Vagina (tissue), 2 donors: ENCODE measurements at places on chromosomes 7 and 10. TPM values are rescaled to one million over a fixed set of nuclear protein-coding genes. Genes with fewer than 3 reads are reported as not detected.
A peak's percentile ranks its signal among the peaks of the same experiment; 100 is the strongest.

DNA sequence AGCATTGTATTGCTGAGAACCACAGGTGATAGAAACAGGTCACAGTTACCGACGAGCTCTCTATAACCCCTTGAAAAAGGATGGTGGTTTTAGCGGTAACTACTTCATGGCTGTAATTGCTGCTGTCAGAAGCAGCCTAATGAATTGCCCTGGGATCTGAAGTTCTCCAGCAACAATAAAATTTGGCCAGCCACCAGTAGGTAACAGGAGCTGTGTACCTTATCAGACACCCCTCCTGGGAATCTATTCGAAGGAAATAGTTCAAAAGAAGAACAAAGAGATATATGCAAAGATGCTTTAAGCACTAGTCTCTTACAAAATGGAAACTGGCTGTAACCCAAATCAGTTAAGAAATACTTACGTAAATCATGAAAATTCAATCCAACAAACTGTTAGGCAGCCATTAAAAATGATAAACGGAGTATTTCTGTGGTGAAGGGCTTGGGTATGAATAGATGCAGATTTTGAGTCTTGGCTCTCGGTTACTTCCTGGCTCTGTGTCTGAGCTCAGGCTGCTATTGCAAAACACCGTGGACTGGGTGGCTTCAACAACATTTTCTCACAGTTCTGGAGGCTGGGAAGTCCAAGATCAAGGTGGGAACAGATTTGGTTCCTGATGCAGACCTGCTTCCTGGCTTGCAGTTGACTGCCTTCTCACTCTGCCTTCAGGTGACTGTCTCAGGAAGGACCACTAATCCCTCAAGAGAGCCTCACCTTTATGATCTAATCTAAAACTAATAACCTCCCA, 1.6 kb downstream of the MSRB2 start:
- H3K27ac ChIP-seq: peak overlapping the region; percentile 95
- peak overlapping the region; percentile 92 for H3K4me3 ChIP-seq
- H3K27me3 ChIP-seq: no peaks in the 10 kb centered on the region
- no peaks in the 10 kb centered on the region for H3K36me3 ChIP-seq
- H3K4me1 ChIP-seq: peaks cover 24% of the 10 kb centered on the region

- no peak for DNase-seq
- H3K4me3 ChIP-seq: no peak overlapping the region
- no peaks in the 10 kb centered on the region for H3K36me3 ChIP-seq
- H3K27me3 ChIP-seq: no peaks in the 10 kb centered on the region
- H3K27ac ChIP-seq: no peak overlapping the region
Observed at GRCh38 chr10:58152673-58153263, 114.9 kb downstream of the IPMK start.

- no peak overlapping the region for H3K4me3 ChIP-seq
- no peaks in the 10 kb centered on the region for H3K27me3 ChIP-seq
- DNase-seq: no peak
Observed at GRCh38 chr7:106269254-106269961, 15.4 kb downstream of the NAMPT start.

- H3K4me3 ChIP-seq: no peak overlapping the region
- H3K27me3 ChIP-seq: no peaks in the 10 kb centered on the region
Observed at GRCh38 chr10:49191349-49191748, 3.2 kb upstream of the TMEM273 start.

- no peaks in the 10 kb centered on the region for H3K36me3 ChIP-seq
- no peak overlapping the region for H3K27ac ChIP-seq
- peaks cover 4% of the 10 kb centered on the region for H3K4me1 ChIP-seq
- DNase-seq: no peak
- H3K4me3 ChIP-seq: no peak overlapping the region
Observed at GRCh38 chr7:12207046-12207445, 4.0 kb upstream of the TMEM106B start.

DNA sequence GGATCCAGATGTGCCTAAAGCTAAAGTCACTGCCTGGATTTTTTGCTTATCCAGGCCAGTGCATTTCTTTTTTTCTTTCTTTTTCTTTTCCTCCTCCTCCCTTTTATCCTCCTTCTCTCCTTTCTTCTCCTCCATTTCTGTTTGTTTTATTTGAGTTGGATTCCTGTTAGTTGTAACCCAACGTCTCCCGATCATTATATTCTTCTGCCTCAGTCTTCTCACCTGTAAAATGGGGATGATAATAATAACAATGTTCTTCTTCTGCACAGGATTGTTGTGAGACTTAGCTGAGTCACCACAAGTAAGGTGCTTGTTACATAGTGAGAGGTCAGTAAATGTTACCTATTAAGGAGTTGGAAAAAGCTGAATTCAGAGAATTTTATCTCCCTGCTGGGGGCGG, 13.7 kb upstream of the FFAR4 start:
- no peaks in the 10 kb centered on the region for H3K27me3 ChIP-seq
- H3K4me3 ChIP-seq: no peak overlapping the region
- no peaks in the 10 kb centered on the region for H3K36me3 ChIP-seq
- H3K27ac ChIP-seq: no peak overlapping the region
- no peak for DNase-seq

GRCh38 chr7:21407796-21408480, 19.9 kb upstream of the SP4 start:
- no peaks in the 10 kb centered on the region for H3K36me3 ChIP-seq
- H3K4me1 ChIP-seq: no peaks in the 10 kb centered on the region
- no peak overlapping the region for H3K4me3 ChIP-seq
- no peaks in the 10 kb centered on the region for H3K27me3 ChIP-seq

DNA sequence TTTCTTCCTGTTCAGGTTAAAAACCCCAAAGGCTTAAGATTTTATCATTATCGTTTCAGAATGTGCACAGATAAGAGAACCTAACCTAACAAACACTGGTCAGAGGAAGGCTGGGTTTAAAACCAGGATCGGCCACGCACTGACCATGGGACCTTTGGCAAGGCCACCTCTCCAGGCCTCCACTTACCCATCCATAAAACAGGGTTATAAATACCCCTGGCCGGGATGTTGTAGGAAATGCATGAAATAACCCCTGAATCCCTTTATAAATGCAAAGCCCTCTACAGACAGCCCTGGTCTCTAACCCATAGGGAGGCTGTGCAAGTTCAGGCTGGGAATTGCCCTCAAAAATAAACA, 418 bp downstream of the DEPP1 start:
- peak overlapping the region; percentile 54 for H3K4me3 ChIP-seq
- H3K27me3 ChIP-seq: no peaks in the 10 kb centered on the region
- DNase-seq: no peak
- peak overlapping the region; percentile 95 for H3K27ac ChIP-seq
- no peaks in the 10 kb centered on the region for H3K36me3 ChIP-seq
- peaks cover 77% of the 10 kb centered on the region for H3K4me1 ChIP-seq

GRCh38 chr7:120859459-120859858, 1.5 kb upstream of the TSPAN12 start:
- H3K27me3 ChIP-seq: no peaks in the 10 kb centered on the region
- DNase-seq: no peak
- no peak overlapping the region for H3K4me3 ChIP-seq
- H3K27ac ChIP-seq: no peak overlapping the region
- no peaks in the 10 kb centered on the region for H3K36me3 ChIP-seq

DNA sequence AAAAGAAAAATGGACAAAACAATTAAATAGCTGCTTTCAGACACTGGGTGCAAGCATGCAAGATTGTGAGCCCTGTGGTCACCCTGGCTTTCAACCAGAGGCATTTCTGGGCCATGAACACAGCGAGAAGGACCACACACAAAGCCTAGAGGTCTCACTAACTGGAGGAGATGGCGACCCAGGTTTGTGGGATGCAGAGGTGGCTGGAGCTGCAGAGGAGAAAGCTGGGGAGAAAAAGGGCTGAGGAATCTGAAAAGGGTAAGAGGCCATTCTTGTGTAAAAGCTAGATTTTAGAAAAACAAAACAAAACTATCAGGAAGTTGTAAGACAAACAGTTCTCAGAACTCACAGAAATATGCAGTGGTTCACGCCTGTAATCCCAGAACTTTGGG, 30.1 kb upstream of the PTPRN2 start:
- no peak for DNase-seq
- no peaks in the 10 kb centered on the region for H3K36me3 ChIP-seq
- H3K27me3 ChIP-seq: no peaks in the 10 kb centered on the region
- no peaks in the 10 kb centered on the region for H3K4me1 ChIP-seq
- no peak overlapping the region for H3K27ac ChIP-seq
- H3K4me3 ChIP-seq: no peak overlapping the region

GRCh38 chr10:113020838-113021237, 70.8 kb downstream of the TCF7L2 start:
- no peak overlapping the region for H3K4me3 ChIP-seq
- no peak for DNase-seq
- H3K36me3 ChIP-seq: no peaks in the 10 kb centered on the region
- H3K27me3 ChIP-seq: no peaks in the 10 kb centered on the region

DNA sequence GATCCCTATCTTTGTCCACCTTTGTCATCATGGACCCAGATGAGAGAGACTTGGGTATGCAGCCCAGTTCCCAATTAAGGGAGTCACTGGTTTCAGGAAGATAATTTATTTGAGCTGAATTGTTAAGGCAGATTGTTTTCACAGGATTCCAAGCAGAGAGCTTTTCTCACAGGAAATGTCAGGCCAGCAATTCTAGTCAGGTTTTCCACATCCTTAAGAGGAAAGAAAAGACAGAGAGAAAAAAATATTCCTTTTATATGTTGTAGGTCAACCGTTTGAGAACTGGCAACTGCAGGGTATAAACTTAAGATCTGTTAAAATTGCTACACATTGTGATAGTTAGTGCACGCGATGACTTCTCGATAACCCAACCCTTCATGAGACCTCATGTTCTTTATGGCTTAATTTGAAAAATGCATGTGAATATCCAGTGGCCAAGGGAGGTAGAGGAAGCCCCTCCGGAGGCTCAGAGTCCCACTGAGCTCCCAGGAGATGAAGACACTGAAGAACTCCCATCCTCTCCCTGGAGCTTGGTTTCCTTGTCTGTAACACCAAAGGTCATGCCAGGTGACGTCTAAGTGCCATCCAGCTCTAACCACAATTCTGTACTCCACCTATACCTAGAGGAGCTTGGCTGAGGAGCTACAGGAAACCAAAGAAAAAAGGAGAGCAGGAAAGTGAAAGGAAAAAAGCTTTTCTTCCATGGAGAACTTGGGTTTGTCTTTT, 45.6 kb downstream of the MINDY4 start:
- peaks cover 36% of the 10 kb centered on the region for H3K4me1 ChIP-seq
- H3K27me3 ChIP-seq: no peaks in the 10 kb centered on the region
- no peaks in the 10 kb centered on the region for H3K36me3 ChIP-seq
- peak overlapping the region; percentile 79 for H3K27ac ChIP-seq
- DNase-seq: no peak

DNA sequence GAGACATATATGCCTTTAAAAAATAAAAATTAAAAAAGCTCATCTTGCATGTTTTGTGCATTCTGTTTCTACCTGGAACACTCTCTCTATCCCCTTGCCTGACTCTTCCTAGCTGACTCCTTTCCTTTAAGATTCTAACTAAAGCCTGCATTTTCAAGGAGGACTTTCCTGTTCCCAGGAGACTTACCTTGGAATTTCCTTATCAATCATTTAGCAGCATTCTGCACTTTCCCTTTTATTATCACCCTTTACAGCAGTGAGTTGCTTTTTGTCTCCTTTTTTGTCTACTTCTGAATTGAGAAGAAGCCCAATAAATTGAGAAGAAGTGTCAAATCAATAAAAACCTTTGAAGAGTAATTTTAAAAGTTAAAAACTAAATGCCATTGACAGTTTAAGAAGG, 142.2 kb upstream of the TMEM196 start:
- DNase-seq: no peak
- H3K27ac ChIP-seq: no peak overlapping the region
- H3K4me1 ChIP-seq: no peaks in the 10 kb centered on the region
- H3K27me3 ChIP-seq: no peaks in the 10 kb centered on the region

DNA sequence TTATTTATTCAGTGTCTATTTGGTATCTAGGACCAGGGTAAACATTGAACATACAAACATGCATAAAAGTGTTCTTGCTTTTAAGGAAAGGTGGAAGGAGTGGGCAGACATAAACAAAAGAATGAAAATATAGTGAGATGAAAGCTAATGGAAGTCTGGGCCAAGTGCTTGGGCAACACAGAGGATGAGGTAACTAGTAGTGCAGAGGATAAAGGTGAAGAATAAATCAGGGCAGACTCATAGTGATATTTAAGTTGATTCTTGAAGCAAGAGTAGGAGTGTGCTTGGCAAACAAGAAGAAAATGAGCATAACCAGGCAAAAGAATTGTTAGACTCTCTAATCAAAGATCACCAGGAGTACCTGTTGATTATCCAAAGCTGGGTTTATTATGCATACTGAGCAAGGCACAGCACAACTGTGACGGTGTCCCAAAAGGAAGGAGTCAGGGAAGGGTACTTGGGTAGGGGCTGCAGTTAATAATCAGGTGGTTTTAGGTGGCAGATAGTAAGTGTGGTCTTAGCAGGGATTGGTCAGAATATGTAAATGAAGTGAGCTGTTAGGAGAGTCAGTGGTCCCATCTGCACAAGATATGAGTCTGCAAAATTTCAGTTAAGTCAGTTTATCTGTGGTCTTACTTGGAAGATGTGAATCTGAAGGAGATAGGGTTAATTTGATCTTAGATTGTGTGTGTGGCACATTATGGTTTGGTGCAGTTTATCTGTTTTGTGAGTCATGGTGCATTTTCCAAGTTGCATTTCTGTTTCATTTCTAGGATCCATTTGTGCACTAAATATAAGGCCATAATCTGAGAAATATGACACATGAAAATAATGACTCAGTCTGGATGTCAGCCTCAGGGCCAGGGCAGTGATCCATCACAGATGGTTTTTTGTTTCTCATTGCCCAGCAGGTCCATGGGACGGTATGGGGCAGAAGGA, 30.6 kb upstream of the TAX1BP1 start:
- no peak overlapping the region for H3K27ac ChIP-seq
- H3K36me3 ChIP-seq: no peaks in the 10 kb centered on the region
- DNase-seq: no peak
- no peaks in the 10 kb centered on the region for H3K27me3 ChIP-seq

DNA sequence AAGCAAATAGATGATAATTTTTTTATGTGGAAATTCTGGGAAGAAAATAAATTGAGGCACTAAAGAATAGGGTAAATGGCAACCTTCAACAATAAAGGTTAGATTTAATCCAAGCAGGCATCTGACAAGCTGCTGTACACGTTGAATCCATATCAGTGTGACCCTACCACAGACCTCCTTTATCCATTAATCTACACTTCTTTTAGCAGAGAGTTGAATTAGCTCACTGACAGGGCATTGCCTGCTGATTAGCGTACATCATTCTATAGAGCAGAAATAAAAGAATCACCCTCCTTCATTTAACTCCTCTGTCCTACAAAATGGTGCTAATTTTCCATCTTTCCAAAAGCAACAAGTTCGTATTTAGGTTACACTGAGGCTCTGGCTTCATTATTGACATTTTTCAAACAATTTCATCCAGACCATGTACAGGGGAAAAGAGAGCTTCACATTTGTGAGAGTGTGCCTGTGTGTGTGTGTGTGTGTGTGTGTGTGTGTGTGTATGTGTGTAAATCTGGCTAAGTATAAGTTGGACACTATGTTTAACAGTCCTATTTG, 356.0 kb downstream of the TFEC start:
- H3K27me3 ChIP-seq: no peaks in the 10 kb centered on the region
- DNase-seq: no peak
- H3K4me1 ChIP-seq: no peaks in the 10 kb centered on the region
- no peaks in the 10 kb centered on the region for H3K36me3 ChIP-seq
- H3K4me3 ChIP-seq: no peak overlapping the region
- no peak overlapping the region for H3K27ac ChIP-seq

The LIPN gene
- not detected for total RNA-seq

The STEAP4 gene
- 41.7 TPM for total RNA-seq

The KLF14 gene
- total RNA-seq: not detected
